ENCODE measurements at places on chromosomes 5 and 9.

- no peak for DNase-seq
Observed at GRCh38 chr5:143319437-143320227, 83.9 kb downstream of the NR3C1 start.

GRCh38 chr9:126583144-126583760, 30.5 kb upstream of the LMX1B start:
- DNase-seq: no peak

DNA sequence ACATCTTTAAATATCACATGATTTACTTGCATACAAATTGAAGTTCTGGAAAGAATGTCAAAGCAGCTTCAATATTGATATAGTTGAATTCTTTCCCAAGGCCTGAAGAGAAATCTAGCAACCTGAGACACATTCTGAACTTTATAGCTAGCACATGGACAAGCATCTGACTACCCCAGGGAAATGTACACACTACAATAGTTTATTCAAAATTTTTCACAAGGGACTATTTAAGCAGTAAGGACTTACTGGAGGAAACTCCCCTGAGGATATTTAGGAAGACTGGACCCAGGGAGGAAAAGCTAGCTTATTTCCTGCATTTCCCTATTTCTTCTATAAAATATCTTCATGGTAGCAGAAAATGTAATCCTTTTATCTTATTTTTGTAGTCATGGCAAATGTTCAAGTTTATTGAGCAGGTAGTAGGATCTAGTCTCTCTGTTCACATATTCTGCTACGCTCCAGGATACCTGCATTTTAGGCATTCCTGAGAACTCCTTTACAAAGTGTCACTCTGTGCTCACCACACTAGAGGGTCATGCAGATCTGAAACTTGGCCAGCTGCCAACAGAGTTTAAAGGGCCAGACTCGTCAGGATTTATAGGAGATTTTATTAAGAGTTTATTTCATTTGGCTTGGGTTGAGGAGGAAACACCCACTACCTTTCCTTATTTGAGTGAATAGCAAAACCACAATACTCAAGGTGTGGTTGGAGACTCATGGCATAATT, 348.4 kb upstream of the FTMT start:
- DNase-seq: no peak

DNA sequence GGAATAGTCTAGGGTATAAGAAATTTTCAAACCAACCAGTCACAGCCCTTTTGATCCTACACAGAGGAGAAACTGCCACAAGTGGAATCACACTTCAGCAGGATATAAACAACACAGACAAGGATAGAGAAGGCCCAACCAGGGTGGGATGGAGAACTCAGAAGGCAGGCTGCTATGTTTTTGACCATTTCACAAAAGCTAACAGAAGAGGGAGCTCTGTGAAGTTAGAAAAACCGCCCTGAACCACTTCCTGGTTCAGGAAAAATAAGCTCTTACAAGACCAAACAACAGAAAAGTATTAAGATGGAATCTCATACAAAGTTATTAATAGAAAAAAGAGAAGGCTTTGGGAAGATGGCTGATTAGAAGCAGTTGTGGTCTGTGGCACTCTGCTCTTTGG, 960 bp upstream of the IFNB1 start:
- DNase-seq: no peak

DNA sequence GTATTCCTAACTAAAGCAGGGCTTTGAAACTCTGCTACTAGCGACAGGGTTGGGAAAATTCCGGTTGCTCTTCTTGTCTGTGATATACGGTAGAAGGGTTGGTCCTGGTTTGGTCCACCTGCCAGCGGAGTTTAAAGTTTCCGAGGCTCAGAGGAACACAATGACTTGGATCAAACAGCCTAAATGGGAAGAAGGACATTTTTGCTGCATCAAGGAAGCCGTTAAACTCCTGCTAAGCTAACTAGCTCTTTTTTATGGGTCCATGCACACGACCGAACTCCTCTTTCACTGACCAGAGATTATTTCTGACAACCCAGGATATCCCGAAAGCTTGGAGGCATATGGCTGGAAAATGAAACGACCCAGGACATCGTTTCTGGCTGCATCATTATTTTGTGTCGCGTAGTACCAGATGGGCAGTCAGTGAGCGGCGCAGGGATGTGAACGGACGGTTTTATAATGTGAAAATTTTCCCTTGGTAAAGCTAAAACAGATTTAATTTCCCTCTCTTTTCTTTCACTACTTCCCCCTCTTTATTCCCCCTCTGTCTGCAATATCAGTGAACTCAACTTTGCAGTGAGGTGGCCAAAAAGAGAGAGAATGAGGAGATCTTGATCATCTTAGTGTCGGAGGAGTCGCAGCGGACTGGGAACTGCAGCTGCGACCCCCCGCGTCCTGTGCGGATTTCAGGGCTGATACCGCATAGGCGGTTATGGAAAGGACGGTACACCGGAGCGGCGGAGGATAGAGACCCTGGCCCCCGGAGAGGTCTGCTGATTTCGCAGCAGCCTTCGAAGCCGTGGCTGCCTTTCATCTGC, at the start of gene LURAP1L:
Gene LURAP1L, plus strand, starts transcription at position 160 of the 818 bp plus-strand sequence. CDS start 696 bp downstream, outside the sequence.
- DNase-seq: no peak

- peak; percentile 87 for DNase-seq
Observed at GRCh38 chr9:121074370-121075250, at the start of gene CNTRL. Gene CNTRL (plus strand): TSS chr9:121074955. CDS start chr9:121088327, 13,372 bp downstream.

GRCh38 chr9:21933281-21933680, 60.9 kb downstream of the CDKN2A start:
- DNase-seq: no peak

GRCh38 chr5:1068895-1069719, 42.8 kb downstream of the SLC12A7 start:
- no peak for DNase-seq

DNA sequence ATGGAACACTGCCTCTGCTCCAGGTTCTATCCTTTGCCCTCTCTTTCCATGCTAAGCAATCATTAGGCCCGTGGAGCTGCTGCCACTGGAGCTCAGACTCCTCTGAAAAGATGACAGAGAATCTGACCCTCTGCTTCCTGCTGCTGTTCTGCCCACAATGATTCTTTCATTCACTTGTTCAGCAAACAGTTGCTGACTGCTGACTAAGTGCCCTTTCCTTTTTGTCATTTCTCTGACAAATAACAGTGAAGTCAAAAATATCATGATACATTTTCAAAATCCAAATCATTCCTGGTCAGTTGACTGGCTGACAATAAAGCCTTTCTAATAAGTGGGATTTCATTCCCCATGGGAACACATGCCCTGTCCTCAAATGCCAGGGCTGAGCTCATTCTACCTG, 110.1 kb downstream of the SIL1 start:
- no peak for DNase-seq

DNA sequence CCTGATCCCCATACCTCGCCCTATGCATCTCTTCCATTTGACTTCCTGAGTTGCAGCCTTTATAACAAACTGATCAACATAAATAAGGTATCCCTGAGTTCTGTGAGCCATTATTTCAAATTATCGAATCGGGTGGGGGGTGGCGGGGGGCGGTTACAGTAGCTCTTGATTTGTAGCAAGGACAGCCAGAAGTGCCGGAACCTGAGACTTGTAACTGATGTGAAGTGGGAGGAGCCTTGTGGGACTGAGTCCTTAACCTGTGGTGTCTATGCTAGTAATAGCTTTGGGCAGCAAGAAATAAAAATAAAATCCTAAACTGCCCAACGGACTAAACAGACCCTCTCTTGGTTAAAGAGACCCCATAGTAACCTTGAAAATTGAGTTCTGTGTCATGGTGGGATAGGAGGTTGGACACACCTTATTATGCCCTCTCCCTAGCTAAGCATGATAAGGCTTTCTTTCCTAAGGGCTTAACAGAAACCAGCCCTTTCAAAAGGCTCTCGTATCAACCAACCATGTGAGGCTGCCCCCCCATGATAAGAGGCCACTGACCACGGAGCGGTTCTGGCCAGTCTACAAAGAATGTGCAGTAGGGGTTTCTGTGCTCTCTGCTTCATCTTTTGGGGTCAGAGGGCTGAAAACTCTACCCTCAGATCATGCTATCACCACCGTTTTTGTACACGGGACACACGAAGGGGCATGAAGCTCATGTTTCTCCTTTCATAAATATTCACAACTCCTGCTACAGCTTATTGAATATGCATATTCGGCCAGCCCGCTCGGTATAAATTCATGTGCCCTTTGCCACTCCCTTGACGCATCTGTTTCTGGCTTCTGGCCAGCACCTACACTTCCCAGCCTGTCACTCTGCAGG, 39.5 kb upstream of the IQGAP2 start:
- DNase-seq: no peak

DNA sequence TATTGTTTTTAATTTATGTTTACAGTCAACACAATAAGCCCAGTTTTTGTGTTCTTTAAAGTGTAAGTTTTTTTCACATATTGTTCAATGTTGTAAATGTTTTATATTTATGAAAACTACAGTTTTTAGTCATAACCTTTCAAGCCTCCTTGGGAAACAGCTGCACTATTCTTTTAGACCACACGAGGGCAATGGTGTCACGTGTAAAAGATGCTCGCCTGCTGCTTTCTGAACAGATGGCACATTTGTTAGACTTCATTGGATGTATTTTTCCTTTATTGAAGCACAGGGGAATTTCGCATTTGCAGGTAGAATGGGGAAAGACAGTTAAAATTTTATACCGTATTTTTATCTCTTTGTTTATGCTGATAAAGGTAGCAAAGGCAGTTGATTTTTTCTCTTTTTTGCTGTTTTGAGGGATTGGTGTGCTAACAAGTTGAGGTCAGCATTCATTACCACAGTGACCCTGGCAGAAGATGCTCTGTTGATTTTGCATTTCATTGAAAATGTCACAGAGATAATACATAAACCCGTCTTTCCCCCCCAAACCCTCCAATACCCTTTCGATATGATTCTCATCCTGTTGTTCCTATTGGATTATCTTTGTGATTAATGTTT, 59.0 kb downstream of the MAT2B start:
- DNase-seq: peak; percentile 64

DNA sequence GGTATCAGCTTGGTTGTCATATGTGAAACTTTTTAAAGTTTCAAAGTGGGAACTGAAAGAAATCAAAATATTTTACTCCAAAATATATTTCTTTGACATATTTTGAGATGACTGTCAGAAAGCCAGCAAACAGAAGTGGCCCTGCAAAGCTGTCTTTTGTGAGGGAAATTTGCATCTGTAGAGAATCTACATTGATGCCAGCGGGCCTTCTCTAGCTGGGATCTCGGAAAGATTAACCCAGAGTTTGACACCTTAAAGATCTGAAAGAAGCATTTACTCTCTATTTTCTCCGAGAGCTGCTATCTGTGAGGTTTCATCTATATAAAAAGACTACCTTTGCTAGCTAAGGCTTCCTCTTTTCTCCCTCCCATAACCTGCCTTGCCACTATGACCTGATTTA, 303.6 kb downstream of the FBXL17 start:
- no peak for DNase-seq

GRCh38 chr5:132422720-132423437, 53.4 kb downstream of the SLC22A5 start:
- no peak for DNase-seq

DNA sequence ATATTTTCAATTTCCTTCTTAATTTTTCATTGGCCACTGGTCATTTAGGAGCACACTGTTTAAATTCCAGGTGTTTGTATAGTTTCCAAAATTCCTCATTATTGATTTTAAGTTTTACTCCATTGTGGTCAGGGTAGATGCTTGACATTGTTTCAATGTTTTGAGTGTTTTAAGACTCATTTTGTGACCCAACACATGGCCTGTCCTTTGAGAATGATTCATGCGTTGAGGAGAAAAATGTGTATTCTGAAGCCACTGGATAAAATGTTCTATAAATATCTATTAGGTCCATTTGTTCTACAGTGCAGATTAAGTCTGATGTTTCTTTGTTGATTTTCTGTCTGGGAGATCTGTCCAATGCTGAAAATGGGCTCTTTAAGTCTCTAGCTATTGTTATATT, 24.4 kb upstream of the FNIP1 start:
- no peak for DNase-seq

DNA sequence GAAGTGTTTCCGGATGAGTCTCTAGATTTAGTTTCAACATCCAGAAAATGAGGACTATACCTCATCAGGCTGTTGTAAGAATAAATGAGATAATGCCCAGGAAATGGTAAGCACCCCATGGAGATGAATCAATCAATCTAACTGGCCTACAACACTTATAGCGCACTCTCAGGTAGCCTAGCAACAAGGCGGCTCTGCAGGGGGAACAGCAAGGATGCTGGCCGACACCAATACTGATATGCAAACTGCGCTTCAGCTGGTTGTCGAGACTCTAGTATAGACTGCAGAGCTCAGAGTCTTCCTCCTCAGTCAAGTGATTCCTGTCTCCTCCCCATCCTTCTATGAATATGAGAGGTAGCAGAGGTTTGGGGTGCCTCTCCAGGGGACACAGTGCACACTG, 218.8 kb upstream of the WWC1 start:
- no peak for DNase-seq

DNA sequence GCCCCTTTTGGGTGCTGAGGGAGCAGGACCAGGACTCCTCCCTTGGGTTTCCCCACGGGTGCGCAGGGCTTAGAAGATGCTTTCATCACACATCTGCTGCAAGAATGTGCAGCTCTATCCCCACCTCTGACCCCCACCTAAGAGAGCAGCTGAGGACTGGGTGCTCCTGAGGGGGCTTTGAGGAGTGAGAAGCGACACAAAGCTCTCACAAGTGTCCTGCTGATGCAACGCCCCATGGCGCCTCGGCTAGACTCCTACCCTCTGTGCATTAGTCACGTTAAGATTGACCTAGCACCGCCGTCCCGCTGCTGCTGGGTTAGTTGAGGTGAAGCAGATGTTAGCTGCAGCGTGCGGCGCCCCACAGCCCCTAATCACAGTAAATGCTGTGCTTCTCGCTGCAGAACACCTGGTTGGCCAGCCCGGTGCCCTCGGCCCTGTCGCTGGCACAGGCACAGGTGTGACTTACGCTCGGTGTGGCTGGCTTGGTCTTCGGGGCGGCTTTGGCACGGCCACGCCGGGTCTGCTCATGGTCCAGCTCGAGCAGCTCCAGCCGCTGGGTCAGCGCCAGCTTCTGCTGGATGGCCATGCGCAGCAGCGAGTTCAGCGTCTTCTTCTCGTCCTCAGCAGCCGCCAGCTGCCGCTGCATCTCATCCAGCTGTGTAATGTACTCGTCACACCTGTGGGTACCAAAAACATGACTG, 45.0 kb upstream of the IPPK start:
- DNase-seq: no peak

DNA sequence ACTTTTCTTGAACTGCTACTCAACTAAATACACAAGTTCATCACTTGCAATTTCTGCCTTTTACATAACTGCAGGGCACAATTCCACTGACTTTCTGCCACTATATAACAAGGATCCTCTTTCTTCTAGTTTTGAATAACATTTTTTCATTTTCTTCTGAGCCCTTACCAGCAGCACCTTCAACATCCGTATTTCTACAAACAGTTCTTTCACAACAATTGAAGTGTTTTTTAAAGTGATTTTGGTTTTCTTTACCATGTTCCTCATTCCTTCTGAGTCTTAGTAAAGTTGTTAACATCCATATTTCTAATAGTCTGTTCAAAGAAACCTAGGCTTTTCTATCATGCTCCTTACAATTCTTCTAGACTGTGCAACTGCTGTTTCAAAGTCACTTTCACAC, 127.2 kb upstream of the PITX1 start:
- DNase-seq: no peak

GRCh38 chr5:72463449-72464052, 43.7 kb downstream of the ZNF366 start:
- DNase-seq: no peak

GRCh38 chr9:20302197-20302596, 320.1 kb downstream of the MLLT3 start:
- no peak for DNase-seq
